ENCODE measurements at places on chromosomes 1 and 21.

DNA sequence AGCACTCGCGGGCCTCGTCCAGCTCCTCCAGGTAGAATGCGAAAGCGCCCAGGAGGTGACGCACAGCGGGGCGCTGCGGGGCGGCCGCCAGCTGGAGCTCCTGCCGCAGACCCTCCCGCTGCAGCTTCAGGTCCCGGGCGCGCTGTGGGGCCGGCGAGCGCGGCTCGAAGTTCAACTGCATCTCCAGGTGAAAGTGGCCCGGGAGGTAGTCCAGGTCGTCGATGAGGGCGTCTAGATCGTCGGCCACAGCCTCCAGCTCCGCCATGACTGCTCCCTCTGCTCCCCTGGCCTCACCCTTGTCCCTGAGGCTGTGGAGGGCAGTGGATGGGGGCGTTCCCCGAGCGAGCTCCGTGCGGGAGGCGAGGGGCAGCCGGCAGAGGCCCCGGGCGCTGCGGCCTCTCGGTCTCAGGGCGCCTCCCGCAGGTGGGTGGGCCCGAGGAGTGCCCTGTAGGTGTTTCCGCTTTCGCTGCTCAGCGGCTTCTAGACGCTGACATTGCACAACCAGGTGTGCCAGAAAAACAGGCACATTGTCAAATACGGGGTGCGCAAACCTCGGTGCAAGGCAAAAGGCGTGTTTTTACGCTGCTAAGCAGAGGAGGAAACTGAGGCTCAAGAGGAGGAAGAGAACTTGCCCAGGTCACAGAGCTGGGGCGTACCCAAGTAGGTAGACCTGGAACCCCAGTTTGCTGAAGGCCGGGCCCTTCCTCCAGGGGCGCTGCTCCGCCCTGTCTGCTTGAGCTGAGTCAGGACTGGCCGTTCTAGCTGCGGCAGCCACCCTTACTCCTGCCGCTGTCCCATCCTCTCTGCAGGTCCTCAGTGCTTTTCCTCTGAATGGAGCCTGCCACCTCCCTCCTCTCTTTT, at the start of gene TTC22:
Gene TTC22 (minus strand): TSS at position 425 of the 861 bp plus-strand sequence. CDS start 160 bp downstream, at position 265.
- DNase-seq, result peak; percentile 33

DNA sequence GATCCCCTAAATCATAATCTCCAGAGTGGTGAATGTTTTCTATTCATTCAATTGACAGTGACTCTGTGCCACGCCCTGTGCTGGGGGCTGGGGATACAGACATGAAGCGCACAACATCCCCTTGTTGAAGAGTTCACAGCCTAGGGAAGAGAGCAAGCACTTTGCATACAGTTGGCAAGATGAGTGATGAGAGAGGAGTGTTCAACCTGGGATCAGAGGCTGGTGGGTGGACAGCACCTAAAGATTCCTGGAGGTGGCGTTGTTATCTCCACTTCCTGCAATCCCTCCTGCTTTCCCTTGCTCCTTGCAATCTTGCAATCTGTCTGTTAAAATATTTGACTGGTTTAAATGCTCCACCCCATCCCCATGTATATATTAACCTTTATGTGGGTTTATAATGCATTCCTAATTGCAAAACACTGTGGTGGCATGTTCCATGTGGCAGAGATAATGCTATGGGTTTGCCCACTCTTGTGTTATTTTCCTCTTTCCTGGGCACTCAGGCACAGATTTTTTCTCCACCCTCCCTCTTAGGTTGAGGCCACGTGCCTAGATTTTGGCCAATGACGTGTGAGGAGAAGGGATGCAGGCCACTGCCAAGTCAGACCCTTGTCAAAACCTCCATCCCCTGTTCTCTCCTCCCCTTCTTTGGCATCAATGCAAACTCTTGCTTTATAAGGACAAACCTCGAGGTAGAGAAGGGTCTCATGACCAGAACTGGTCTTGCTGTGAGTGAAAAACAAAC, 36.2 kb upstream of the GADD45A start:
- DNase-seq, result no peak

GRCh38 chr1:227947676-227948492, at the start of gene WNT9A:
Gene WNT9A (minus strand): TSS chr1:227947932. CDS start chr1:227947887, 45 bp downstream.
- no peak for DNase-seq

DNA sequence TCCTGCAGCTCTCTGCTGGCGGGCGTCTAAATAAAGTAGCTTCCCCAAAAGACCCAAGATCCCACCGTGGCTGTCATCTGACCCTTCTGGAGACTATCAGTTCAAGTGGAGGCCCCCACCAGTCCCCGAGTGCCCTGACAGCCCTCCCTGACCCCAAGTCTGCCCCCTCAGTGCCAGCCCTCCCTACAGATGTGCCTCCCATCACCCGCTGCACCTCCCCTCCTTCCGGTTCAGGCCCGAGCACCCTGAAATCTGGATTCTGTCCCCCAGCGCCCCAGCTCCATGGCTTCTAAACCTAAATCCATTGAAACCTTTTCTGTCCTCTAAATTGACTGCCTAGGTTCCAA, 595 bp downstream of the IL10RB start:
- no peak for DNase-seq

GRCh38 chr1:46181343-46182260, 5.3 kb upstream of the P3R3URF start:
- DNase-seq, result no peak

GRCh38 chr1:184843732-184844495, 89.3 kb upstream of the EDEM3 start:
- peak; percentile 40 for DNase-seq

- no peak for DNase-seq
Observed at GRCh38 chr1:94384485-94385265, 33.5 kb upstream of the ABCD3 start.
